Adipocyte (in vitro differentiated cells): ENCODE measurements at places on chromosomes 2 and 18.

DNA sequence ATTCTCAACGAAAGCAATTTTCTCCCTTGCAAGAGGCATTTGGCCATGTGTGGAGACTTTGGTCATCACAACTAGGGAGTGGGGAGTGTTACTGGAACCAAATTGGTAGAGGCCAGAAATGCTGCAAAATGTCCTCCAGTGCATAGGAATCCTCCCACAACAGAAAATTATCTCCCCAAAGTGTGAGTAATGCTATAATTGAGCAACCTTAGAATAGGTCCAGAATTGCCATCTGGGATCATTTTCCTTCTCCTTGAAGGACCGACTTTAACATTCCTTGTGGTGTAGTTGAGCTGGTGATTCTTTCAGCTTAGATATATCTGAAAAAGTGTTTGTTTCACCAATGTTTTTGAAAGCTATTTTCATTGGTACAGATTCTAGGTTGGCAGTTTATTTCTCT is 111.2 kb upstream of the SMIM21 start:
- peak; percentile 71 for DNase-seq

DNA sequence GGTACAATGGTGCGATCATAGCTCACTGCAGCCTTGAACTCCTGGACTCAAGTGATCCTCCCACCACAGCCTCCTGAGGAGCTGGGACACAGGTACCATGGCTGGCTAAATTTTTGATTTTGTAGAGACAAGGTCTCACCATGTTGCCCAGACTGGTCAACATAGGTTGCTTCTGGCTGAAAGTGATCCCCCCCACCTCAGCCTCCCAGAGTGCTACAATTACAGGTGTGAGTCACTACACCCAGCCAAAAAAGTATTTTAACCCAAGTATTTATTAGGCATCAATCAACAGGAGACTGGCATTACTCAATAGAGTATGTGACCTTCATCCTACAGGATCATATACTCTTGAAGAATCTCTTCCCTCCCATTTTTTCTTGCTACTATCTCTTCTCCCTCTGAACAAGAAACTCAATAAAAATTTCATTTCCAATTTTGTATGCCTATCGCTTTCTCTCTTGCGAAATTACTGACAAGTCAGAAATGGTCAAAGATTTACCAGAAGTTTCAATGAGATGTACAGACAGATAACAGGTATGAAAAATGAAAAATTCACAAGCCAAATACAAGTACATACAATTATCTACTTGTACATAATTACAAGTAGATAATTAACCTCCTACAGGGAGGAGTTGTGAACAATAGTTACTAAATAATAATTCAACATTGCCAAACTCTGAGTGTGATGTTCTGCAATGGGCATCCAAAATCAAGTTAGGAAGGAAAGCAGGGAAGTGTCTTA is 34.9 kb upstream of the CCNT2 start:
- DNase-seq: no peak

DNA sequence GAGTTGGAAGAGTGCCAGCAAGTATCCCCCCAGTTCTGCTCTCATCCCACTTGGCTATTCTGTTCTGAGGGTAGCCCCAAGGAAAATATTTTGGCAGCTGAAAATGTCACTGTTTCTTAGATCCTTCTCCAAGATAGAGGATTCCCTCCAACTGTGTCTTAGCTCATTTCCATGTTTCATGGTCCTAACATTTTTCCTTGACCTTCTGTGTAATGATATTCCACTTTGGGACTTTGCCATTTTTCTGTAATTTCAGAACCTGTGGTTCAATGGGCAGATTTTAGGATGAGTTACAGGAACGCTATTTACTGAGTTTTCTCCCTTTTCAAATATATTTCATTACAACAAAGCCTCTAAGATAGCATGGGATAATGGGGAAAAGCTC is 34.7 kb downstream of the NHEJ1 start:
- no peak for DNase-seq

DNA sequence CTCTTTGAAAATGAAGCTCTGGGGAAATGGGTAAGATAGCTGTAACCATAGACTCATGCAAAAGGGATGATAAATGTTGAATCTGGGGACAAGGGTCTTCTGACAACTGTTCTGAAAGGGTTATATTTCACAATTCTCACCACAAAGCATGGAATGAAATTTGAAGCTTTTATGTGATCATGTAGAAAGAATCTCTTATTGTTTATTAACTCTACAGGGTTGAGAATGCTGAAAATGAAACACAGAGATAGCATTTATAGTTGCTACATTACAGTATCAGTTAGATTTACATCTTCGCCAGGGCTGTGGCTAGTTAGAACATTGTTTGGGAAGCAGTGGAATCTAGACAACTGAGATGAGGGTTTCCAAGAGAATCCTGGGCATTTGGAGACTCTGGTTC is 97.4 kb upstream of the LHCGR start:
- DNase-seq: peak; percentile 73

GRCh38 chr2:164910101-164910899 is 45.0 kb downstream of the SLC38A11 start:
- no peak for DNase-seq
